ENCODE measurements at places on chromosomes 3 and 15.

- DNase-seq = no peak
Observed at GRCh38 chr3:142105991-142106390, 43.4 kb downstream of the TFDP2 start.

- no peak for DNase-seq
Observed at GRCh38 chr3:189267981-189268613, 96.3 kb downstream of the TPRG1 start.

DNA sequence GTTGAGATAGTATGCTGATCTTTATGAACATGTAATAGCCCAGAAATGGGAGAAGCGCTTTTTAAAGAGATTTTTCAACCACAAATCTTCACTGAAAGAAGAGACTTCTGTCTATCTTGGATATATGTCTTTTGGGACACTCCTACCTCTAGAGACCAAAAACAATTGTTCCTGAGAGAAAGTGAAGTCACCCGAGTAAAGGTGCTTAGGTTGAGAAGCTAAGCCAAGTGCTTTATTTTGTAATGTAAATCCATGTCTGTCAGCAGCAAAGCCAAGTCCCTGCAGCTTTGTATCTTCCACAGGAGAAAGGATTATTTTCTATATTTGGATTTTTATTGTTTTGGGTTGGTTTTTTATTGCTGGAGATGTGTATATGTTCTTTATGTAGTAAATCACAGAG, 32.1 kb upstream of the B3GALNT1 start:
- no peak for DNase-seq

- DNase-seq = no peak
Observed at GRCh38 chr3:5231487-5231886, 44.0 kb downstream of the EDEM1 start.

All from activated T-helper 1 cell treated with anti-CD3 and anti-CD28 coated beads, Interleukin-2, amount 50 U/mL, for 16 hours (primary cell).